Large intestine (tissue), 12 donors: ENCODE measurements at places on chromosomes 4 and X. TPM values are rescaled to one million over a fixed set of nuclear protein-coding genes. Genes with fewer than 3 reads are reported as not detected.

GRCh38 chr4:68907245-68907644, 44.4 kb downstream of the UGT2A3 start:
- DNase-seq: peak; percentile 66
- H3K4me1 ChIP-seq: peaks cover 28% of the 10 kb centered on the region
- H3K4me3 ChIP-seq: no peak overlapping the region
- no peaks in the 10 kb centered on the region for H3K27me3 ChIP-seq

DNA sequence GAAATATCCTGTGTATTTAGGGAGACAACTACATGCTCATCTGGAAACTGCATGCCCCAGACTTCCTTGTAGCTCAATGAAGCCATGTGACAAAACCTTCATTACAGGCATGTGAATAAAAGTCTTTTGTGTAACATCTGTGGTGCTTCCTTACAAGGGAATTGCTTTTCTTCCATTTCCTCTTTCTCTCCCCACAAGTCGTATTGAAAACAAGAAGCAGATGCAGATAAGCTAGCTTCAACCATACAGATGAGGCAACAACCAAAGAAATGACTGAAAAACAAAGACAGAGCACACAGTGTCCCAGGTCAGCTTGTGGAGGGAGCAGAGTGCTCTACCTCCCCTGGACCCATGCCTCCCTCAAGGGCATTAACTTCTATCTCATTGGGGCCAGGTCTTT, 115.8 kb upstream of the INPP4B start:
- no peak for DNase-seq
- no peaks in the 10 kb centered on the region for H3K4me1 ChIP-seq
- no peak overlapping the region for H3K27ac ChIP-seq
- H3K36me3 ChIP-seq: no peaks in the 10 kb centered on the region
- no peak overlapping the region for H3K4me3 ChIP-seq

- H3K4me3 ChIP-seq: no peak overlapping the region
- H3K36me3 ChIP-seq: no peaks in the 10 kb centered on the region
- H3K4me1 ChIP-seq: no peaks in the 10 kb centered on the region
- H3K27ac ChIP-seq: no peak overlapping the region
Observed at GRCh38 chr4:22091352-22091717, 142.8 kb upstream of the KCNIP4 start.

- no peak for DNase-seq
- no peak overlapping the region for H3K27ac ChIP-seq
- H3K36me3 ChIP-seq: no peaks in the 10 kb centered on the region
- no peaks in the 10 kb centered on the region for H3K4me1 ChIP-seq
Observed at GRCh38 chr4:3285558-3286334, 7.1 kb upstream of the RGS12 start.

- H3K36me3 ChIP-seq: no peaks in the 10 kb centered on the region
- H3K27ac ChIP-seq: no peak overlapping the region
- H3K4me1 ChIP-seq: no peaks in the 10 kb centered on the region
- H3K27me3 ChIP-seq: no peaks in the 10 kb centered on the region
- H3K4me3 ChIP-seq: no peak overlapping the region
- DNase-seq: no peak
Observed at GRCh38 chrX:127439676-127440075, 612.5 kb downstream of the ACTRT1 start.

DNA sequence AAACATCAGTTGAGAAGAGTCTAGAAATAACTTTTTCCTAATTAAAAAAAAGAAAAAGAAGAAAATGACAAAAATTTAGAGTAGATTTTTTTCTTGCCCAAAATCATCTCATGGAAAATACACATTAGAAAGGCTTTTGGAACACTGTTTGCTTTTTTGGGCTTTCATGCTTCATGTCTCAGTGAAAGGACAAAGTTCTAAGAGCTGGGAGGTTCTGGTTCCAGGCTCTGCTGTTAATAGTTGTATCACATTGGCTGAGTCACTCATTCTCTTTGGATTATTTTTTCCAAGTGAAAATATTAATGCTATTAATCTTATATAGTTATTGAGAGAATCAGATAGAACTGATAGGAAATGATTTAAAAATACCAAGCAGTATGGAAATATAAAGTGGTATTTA, 32.9 kb upstream of the ETNPPL start:
- no peak for DNase-seq
- H3K36me3 ChIP-seq: no peaks in the 10 kb centered on the region
- H3K4me1 ChIP-seq: no peaks in the 10 kb centered on the region
- H3K27ac ChIP-seq: no peak overlapping the region
- H3K4me3 ChIP-seq: no peak overlapping the region

DNA sequence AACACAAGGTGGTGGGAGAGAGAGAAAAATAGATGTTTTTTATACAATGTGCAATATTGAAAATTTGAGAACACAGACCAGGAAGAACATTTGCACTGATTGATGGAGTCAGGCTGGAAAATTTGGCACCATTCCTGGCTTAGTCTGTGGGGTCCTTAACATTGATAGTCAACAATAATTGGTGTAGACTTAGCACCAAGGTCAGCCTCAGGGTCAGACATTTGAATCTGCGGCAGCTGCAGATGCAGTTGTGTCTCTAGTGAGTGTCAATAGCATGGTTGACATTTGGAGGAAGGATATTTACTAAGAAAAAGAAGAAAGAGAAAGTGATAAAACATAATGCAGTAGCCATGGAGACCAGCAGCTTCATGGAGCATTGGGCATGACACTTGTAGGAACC, 31.5 kb upstream of the GLRA3 start:
- no peak overlapping the region for H3K4me3 ChIP-seq
- H3K36me3 ChIP-seq: no peaks in the 10 kb centered on the region
- no peaks in the 10 kb centered on the region for H3K27me3 ChIP-seq
- H3K27ac ChIP-seq: no peak overlapping the region

GRCh38 chrX:107628662-107629539, 591 bp downstream of the PRPS1 start:
- H3K4me1 ChIP-seq: no peaks in the 10 kb centered on the region
- H3K4me3 ChIP-seq: peak overlapping the region; percentile 62
- H3K27me3 ChIP-seq: no peaks in the 10 kb centered on the region

DNA sequence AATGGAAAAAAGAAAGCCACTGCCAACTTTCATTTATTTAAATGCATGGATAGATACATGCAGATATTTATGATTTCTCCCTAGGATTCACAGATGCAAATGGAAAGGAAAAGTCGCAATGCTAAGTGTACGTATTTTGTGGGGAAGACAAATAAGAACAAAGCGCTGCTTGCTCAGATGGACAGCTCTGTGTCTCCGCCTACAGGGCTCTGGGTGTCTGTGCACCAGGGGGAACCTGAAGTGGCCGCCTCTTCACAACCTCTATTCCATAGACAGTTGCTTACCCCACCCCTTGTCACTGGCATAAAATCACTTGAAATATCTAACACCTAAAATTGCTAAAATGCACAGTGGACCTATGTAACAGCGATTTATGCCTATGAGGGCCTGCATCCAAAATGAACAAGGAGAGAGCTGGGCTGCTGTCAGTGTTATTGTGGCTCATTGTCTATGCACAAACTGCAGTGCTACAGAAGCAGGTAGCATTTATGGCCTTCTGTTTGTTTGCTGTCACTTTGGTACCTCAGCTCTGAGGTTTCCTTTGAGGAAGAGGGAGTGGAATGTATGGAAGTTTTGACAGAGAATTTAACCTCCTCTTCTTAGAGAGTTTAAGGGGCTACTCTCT, 58.6 kb upstream of the PAGE1 start:
- H3K36me3 ChIP-seq: no peaks in the 10 kb centered on the region
- peak; percentile 10 for DNase-seq
- no peaks in the 10 kb centered on the region for H3K4me1 ChIP-seq
- no peak overlapping the region for H3K4me3 ChIP-seq
- H3K27ac ChIP-seq: no peak overlapping the region

DNA sequence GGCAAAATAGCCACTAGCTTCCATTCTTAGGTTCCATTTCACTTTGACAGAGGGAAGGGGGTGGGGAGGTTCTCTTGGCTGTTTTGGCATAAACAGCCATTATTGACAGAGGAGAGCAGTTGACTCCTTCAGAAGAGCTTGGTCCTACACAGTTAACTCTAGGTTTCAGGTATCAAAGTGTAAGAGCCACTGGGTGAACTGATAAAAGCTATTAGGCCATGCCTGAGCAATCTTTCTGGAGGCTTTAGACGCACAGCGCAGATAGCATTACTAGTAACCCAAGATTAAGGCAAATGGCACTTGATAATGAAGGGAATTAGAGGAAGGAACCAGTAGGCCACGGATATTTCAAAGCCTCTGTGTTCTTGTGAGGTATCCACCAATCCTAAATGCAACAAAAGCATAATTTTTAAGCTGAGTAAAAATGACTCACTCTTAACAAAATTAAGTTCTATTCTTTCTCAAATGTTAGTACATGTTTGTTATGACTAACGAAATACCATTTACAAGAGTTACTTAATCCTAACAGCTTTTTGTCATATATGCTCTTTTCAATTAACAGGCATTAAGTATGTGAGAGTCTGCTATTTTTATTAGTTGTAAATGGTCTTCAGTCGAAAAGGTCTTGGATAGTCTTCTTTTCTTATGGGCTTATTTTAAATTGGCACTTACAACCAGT, 53.6 kb downstream of the SLC7A11 start:
- H3K4me1 ChIP-seq: no peaks in the 10 kb centered on the region
- H3K27me3 ChIP-seq: no peaks in the 10 kb centered on the region
- H3K27ac ChIP-seq: no peak overlapping the region
- H3K36me3 ChIP-seq: no peaks in the 10 kb centered on the region
- no peak overlapping the region for H3K4me3 ChIP-seq

GRCh38 chr4:153221783-153222706, 17.8 kb downstream of the TRIM2 start:
- peaks cover 34% of the 10 kb centered on the region for H3K4me1 ChIP-seq
- H3K36me3 ChIP-seq: peaks cover 9% of the 10 kb centered on the region
- no peaks in the 10 kb centered on the region for H3K27me3 ChIP-seq
- H3K27ac ChIP-seq: peak overlapping the region; percentile 87
- peak overlapping the region; percentile 43 for H3K4me3 ChIP-seq

GRCh38 chr4:23207059-23207458, 514.3 kb downstream of the GBA3 start:
- DNase-seq: no peak
- H3K27me3 ChIP-seq: no peaks in the 10 kb centered on the region
- no peak overlapping the region for H3K27ac ChIP-seq
- H3K4me1 ChIP-seq: no peaks in the 10 kb centered on the region

DNA sequence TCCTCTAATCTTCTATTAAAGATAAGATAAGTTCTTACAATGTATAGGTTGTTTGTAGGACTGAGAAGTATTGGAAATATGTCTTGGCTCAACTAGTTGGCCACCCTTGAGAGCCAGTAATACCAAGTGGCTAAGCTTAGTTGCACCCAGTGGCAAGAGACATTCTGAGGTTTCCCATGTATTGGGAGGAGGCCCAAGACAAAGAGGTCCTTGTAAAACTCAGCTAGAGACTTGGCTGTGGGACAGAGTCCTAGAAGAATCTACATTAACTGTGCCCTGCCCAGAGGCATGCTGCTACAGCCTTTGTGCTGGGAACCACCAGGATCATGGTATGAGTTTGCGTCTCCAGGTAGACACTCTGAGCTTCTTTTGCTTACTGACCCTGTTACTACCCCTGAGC, 41.9 kb upstream of the SLC4A4 start:
- no peaks in the 10 kb centered on the region for H3K27me3 ChIP-seq
- H3K36me3 ChIP-seq: no peaks in the 10 kb centered on the region

GRCh38 chr4:113881256-113881655, 98.2 kb downstream of the ARSJ start:
- H3K4me3 ChIP-seq: no peak overlapping the region
- H3K27me3 ChIP-seq: no peaks in the 10 kb centered on the region
- no peaks in the 10 kb centered on the region for H3K4me1 ChIP-seq
- no peak overlapping the region for H3K27ac ChIP-seq
- H3K36me3 ChIP-seq: no peaks in the 10 kb centered on the region

- H3K27me3 ChIP-seq: no peaks in the 10 kb centered on the region
- H3K36me3 ChIP-seq: no peaks in the 10 kb centered on the region
- no peaks in the 10 kb centered on the region for H3K4me1 ChIP-seq
- H3K27ac ChIP-seq: no peak overlapping the region
- DNase-seq: no peak
Observed at GRCh38 chr4:86543080-86543479, 51.0 kb upstream of the PTPN13 start.

DNA sequence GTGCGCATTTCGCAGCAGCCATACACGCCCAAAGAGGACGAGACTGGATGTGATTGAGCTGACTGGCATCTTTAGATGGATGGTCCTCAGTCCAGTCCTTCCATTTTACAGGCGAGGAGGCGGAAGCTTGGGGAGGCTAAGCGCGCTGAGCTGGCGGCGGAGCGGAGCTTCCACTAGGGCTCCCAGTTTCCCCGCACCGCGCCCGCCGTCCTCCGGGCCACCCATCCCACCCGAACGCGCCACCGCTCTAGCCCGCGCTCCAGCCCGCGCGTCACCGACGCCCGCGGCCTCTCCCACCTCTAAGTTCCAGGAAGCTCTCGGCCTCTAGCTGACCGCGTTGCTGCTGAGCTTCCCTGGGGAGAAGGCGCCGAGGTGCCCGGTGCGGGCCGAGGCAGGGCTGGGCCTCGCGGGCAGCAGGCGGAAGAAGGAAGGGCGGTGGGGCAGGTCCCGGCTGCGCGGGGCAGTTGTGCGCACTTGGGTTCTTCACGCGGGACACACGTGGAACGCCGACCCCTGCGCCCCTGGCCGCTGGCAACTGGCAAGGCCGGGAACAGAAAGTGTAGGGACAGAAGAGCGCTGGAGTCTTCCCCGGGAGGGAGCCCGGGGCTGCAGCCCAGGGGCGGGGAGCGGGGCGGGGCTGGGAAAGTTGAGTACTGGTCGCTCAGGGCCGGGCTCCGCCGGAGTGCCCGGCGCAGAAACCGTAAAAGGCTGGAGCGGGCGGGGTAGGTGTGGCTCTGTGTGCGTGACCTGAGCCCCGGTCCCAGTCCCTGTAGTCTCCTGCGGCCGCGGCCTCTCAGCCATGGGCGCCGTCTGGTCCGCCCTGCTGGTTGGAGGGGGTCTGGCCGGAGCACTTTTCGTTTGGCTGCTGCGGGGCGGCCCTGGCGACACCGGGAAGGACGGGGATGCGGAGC, at the start of gene STBD1:
STBD1 (plus strand) TSS at position 763 of the 911 bp plus-strand sequence; CDS start at position 800, 37 bp downstream.
- peak; percentile 89 for DNase-seq
- H3K4me1 ChIP-seq: peaks cover 47% of the 10 kb centered on the region
- H3K27me3 ChIP-seq: no peaks in the 10 kb centered on the region
- H3K27ac ChIP-seq: peak within 1 kb of the TSS; percentile 98
- peaks cover 10% of the 10 kb centered on the region for H3K36me3 ChIP-seq

DNA sequence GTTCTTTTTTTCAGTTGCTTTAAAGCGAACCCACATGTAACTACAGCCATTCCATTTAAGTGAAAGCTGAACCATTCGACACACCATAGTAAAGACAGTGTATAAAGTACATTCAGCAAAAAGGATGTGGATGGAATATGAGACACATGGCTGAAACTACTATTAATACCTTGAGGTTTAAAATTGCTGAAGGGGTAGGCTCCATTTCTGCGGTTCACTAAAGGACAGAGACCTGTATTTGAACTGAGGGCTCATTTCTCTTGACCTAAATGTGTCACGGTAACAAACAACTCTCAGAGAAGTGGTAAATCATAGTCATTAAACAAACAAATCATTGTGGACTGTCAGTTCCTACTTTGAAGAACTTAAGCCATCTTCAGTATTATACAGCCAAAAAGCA, 1085.6 kb upstream of the TENM3 start:
- no peak overlapping the region for H3K4me3 ChIP-seq
- H3K27me3 ChIP-seq: no peaks in the 10 kb centered on the region

- no peak overlapping the region for H3K27ac ChIP-seq
- H3K36me3 ChIP-seq: no peaks in the 10 kb centered on the region
- no peaks in the 10 kb centered on the region for H3K27me3 ChIP-seq
- no peak overlapping the region for H3K4me3 ChIP-seq
- no peaks in the 10 kb centered on the region for H3K4me1 ChIP-seq
- DNase-seq: no peak
Observed at GRCh38 chr4:11131491-11131890, 297.2 kb downstream of the HS3ST1 start.

Gene LNX1
- 10.8 TPM for polyA plus RNA-seq

Gene IBSP
- polyA plus RNA-seq: 0.03 TPM

Gene ASB5
- 0.22 TPM for polyA plus RNA-seq

Gene QDPR
- polyA plus RNA-seq: 72.9 TPM

Gene RBMX2
- 25.4 TPM for polyA plus RNA-seq

Gene SSX1
- not detected for polyA plus RNA-seq

Gene VCX2
- not detected for polyA plus RNA-seq

Gene CT45A2
- polyA plus RNA-seq: not detected
